ENCODE measurements at places on chromosomes 3 and 15. TPM values are rescaled to one million over a fixed set of nuclear protein-coding genes. Genes with fewer than 3 reads are reported as not detected.

DNA sequence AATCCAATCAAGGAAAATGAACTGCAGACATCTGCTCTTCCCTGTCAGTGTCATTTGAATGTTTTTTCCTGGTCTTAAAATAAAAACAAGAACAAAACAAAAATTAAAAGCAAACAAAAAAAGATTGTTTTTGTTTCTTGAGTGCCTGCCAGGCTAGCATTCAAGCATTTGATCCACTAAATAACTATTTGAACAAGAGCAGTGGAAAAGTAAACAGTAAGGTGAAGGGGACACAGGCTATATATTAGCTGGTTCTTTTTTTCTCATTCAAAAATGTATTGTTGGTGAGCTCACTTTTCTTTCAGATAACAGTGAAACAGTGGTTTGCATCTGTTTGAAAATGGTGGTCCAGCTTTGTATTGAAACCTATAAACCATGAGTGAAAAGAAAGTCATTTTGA is 586.9 kb upstream of the SGO1 start:
- DNase-seq = no peak

DNA sequence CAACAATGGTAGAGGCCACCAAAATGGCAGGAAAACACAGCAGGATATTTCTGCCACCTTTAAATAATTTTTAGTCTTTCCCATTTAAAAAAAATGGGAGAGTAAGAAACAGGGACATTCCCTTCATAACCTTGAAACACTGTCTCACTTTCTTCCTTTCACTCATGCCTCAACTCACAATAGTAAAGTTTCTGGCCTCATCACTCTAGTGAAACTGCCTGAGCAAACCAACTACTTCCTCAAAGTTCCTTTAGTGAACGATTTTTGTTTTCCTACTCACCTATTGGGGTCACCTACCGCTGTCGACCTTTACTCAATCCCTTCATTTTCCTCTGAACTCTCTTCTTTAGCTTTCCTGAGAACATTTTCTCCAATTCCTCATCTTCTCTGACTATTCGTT is 33.0 kb downstream of the SHC4 start:
- DNase-seq = no peak

MCCC1 gene
- 25.7 TPM for total RNA-seq

DNA sequence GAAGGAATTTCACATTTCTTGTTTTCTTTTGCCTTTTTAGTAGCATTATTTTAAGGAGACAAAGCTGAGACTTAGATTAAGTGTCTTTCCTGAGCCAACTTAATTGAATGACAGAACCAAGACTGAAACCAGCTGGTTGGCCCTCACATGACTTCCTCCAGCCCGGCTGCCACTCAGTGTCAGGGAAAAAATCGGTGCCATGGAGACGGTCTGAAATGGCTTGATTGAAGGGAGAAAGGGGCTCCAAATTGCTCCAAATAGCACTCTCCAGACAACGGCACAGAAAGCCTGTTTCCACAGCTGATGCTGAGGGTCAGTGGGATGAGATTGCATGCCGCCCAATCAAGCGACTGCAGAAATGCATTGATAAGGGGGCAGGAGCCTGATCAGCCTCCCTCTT is 475.2 kb upstream of the IL12A start:
- DNase-seq = no peak

ISLR2 gene
- 0.86 TPM for total RNA-seq

TTC14 gene
- 24.4 TPM for total RNA-seq

CHL1 gene
- 70.2 TPM for total RNA-seq

SOX14 gene
- total RNA-seq = not detected

TICRR gene
- total RNA-seq = 0.18 TPM

PPM1L gene
- 30.5 TPM for total RNA-seq

DLL4 gene
- 7.1 TPM for total RNA-seq

DNA sequence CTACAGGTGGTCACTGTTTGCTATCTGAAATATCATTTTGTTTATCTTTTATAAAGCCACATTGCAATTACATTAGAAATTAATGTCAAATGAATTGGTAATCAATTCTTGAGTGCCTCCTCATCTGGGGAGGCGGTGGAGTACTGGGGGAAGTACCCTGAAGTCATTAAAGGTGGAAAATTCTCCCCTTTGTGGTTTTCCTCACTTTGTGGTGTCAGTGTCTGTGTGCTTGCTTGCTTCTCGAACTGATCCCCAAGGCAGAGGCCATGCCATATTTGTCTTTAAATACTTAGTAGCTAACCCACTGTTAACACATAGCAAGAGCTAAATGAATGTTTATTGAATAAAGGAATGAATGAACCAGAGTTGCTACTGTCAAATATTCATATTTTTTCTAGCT is 40.5 kb upstream of the CCK start:
- DNase-seq = no peak

GRCh38 chr3:31476209-31476608 is 56.5 kb upstream of the STT3B start:
- DNase-seq = no peak

SERPINI2 gene
- 2.8 TPM for total RNA-seq

GRCh38 chr3:13235897-13236296 is 162.7 kb upstream of the IQSEC1 start:
- peak; percentile 16 for DNase-seq
